Fibroblast of skin of abdomen (primary cell): ENCODE measurements at places on chromosomes 13 and 19.

- peak; percentile 4 for DNase-seq
Measured at GRCh38 chr13:60001889-60002288, 161.8 kb downstream of the DIAPH3 start.

DNA sequence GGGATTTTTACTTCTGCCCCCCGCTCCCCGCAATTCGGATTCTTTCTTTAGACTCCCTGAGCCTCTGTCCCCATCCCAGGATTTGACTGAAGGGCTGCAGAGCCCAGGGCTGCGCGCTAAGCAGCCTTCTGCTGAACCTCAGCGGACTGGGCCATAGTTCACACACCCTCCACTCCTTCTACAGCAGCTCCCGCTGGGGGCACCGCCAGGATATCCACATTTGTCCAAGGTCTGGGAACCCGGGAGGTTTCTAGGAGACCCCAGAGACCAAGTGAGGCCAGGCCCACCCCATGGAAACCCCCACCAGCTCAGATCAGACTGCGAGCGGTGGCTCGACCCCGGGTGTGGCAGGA, 463.3 kb downstream of the ITGBL1 start:
- no peak for DNase-seq

DNA sequence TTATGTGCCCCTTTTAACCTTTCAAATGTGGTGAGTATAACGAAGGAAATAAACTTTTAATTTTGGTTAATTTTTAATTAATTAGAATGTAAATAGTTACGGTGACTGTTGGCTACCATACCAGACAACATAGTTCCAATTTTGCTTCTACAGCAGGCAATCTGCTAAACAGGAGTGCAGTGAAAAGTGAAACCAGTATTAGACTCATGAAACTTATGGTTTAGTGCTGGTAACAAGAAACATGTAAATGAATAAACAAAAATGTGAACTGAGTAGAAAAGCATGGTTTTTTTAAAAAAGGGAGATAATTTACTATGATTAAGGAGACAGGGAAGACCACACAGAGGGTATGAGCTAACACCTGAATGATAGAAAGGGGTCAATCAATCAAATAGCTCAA, 478.4 kb downstream of the PCDH9 start:
- no peak for DNase-seq

DNA sequence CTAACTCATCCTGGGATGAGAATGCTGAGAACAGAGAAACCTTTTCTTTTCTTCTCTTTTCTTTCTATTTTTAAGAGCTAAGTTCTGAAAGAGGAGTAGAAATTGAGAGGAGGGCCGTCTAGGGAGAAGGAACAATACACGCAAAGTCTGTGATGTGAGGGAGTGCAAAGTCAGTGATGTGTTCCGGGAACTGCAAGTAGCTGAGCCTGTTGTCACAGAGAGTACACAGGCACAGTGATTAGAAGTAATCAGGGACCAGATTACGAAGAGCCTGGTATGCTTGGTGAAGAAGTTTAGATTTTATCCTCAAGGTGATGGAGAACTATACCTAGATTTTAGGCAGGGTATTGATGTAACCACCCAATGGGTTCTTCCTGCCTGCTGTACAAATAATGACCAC, 32.0 kb upstream of the CXCL17 start:
- DNase-seq = no peak

DNA sequence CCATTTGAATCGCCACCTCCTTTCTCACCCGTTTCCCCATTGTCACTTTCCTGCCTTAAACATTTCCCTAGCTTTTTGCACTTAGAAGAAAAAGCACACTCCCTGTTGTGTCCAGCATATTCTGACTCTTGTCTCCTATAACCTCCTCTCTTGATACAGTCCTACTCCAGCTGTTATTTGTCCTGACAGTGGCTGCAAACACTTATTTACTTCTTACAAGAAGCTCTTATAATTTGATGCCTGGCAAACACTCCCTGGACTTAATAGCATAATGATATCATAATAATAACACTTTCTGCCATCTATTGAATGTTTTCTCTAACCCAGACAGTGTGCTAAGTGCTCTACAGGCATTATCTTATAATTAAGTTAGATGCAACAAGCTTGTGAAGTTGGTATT, 76.6 kb downstream of the DGKH start:
- DNase-seq = no peak

DNA sequence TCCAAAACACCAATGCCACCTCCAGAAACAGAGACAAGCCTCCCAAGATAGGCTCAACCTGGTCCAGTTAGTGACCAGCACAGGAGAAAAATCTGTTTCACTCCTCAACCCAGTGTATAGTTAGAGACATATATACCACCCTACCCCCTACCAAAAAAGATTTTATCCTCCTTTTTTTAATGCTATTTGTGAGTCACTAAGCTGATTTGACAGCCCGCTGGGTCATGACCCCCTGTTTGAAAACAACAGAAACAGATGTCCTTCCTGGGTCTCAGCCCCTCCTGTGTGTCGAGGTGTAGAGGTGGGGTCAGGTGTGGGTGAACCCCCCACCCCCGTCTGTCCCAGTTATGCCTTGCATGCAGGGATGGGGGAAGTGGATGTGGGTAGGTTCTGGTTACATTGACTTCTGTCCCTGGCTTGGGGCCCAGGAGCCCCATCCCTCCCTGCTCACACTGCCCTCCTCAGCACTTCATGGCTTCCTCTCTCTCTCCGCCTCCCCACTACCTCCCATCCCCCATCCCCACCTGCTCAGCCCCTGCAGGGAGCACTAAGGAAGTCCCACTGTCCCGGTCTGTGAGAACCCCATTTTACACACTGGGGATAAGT, 14.0 kb upstream of the TOMM40 start:
- DNase-seq = no peak
